ENCODE measurements at places on chromosomes 1 and 21.

- no peak for DNase-seq
Observed at GRCh38 chr1:2645776-2646175, 13.0 kb upstream of the MMEL1 start.

DNA sequence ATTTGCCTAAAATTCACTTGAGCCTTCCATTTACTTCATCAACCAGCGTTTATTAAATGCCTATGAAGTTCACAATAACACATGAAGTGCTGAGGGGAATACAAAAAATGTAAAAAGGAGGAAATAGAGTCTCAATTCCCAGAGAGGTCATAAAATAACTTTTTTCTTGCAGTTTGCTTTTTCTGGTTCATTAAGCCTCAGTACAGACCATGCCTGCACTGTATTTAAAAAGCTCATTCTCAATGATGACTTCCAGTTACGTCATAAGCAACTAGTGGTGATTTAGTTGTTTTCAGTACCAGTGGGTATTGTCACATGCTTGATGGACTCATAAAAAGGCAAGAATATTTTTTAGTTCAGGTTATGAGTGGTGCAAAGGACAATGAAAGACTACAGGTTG lies 160.1 kb upstream of the UBE2U start:
- DNase-seq, result no peak

GRCh38 chr1:27136998-27137542 lies 17.9 kb downstream of the SLC9A1 start:
- peak; percentile 71 for DNase-seq

DNA sequence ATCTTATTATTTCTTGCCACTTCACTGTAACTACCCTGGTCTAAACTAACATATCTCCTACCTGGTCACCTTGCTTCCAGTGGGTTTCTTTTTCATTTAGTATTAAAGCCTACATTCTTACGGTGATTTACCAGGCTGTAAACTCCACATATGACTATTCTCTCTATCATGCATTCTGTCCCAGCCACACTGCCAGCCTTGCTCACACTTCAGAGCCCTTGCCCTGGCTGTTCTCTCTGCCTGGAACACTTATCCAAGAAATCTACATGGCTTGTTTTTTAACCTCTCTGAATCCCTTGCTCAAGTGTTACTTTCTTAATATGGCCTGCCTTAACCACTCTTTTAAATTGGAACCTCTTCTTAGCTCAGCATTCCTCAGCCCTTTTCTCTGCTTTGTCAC lies 212.7 kb downstream of the GPR52 start:
- no peak for DNase-seq

DNA sequence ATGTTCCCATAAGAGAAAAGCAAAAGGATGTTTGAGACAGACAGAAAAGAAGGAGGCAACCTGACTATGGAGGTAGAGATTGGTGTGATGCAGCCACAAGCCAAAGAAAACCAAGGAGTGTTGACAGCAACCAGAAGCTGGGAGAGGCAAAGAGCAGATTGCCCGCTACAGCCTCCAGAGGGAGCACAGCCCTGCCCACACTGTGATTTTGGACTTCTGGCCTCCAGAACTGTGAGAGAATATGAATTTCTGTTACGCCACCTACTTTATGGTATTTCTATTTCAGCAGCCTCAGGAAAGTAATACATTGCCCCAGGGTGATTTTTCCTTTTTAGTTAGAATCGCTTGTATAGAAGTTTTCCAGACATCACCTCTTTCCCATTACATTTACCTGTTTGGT lies 28.4 kb downstream of the SLAMF6 start:
- no peak for DNase-seq

DNA sequence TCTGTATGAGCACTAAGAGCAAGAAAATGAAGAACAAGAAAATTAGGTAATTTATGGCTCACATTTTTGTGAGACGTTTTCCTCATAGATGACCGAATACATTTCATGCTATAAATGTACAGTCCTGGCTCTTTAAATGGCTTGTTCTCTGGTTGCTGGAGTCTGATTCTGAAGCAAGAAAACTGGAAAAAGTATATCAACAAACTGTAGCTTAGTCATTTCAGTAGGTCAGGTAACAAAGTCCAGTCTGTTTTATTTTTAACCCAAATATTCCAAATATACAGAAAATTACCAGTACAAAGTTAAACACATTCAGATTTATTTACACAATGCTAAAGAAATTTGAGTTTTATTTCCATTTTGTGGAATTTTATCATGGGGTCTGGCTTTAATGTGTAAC lies 2.5 kb upstream of the MYBPHL start:
- no peak for DNase-seq

DNA sequence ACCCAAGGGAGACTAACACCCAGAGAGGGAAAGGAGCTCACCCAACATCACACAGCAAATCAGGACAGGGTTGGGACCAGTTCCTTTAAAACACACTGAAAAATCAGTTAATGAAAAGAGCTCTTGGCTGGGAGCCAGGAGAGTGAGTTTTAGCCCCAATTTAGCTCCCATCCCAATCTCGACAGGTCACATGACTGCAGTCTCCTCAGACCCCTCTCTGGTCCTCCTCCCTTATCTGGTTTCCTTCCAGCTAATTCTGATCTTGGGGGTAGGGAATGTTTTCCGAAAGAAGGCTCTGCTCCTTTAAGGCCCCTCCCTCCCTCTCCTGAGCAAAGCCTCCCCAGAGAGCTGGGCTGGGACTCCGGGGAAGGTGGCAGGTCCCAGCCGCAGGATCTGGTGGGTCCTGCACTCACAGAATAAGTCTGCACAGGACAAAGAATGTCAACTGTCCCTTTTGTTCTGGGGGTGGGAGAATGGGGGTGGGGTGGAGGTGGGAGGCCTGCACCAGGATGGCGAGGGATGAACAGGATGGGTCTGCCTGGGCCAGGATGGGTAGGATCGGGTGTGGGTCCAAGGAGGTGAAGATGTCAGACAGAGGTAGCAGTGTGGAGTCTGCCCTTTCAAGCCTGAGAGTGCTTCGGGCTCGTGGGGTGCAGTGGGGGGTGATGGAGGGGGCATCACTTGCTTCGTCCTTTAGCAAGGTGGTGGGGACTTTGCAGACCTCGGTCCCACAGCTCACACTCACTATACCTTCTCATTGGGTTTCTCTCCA lies 57.3 kb upstream of the SSBP3 start:
- DNase-seq, result no peak

DNA sequence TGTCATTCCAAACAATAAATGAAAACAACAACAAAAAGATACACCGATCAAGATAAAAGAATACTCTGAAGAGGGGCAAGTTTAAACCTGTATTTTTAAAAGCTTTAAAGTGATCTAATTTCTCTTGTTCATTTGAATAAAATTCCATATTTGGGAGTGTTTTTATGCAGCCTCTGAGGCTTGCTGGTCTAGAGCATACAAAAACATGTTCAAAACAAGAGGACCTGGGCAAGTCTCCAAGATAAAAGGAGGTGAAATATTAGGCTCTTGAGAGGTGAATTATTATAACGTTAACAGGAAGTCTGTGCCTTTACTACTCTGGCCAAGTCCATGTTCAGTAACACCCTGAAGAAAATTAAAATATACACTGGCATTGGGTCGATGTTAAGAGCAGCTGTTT lies 20.1 kb downstream of the URB1 start:
- DNase-seq, result no peak

DNA sequence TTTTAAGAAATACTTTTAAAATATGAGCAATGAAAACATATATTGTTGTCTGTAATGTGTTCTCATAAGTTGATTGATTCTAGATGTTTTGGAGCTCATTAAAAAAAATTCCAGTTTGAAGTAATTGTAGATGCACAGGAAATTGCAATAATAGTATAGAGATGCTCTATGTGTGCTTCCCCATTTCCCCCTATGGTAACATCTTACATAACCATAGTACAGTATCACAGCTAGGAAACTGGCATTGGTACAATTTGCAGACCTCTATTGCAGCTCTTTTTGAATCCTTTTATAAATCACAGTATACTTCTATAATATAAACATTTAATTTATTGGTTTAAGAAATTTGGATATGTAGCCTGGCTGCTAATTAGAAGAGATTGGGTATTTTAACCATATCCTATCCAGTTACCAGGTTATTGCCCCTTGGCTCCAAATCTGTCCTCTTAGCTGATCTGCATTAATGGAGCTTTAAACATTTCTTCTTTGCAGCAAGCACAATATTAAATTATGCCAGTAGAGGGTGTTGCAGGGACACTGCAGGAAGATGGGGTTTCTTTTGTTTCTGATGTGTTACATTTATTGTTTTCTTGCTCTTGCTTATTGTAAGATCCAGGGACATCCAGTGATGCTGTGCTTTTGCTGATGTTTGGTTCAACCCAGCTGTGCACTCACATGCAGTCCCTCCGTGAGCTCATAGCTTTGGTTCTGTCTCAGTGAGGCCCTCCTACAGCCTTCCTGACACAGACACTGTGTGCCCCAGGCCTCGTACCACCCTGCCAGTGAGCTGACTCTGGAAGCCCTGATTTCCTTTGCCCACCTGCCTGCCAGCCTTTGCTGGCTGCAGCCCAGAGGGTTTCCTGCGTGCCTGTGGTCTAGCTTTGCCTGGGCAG lies 103.3 kb downstream of the RABGAP1L start:
- DNase-seq, result no peak

- DNase-seq, result no peak
Observed at GRCh38 chr1:26025060-26025459, 3.5 kb downstream of the EXTL1 start.

- no peak for DNase-seq
Observed at GRCh38 chr1:63827411-63828321, 53.8 kb downstream of the ROR1 start.

DNA sequence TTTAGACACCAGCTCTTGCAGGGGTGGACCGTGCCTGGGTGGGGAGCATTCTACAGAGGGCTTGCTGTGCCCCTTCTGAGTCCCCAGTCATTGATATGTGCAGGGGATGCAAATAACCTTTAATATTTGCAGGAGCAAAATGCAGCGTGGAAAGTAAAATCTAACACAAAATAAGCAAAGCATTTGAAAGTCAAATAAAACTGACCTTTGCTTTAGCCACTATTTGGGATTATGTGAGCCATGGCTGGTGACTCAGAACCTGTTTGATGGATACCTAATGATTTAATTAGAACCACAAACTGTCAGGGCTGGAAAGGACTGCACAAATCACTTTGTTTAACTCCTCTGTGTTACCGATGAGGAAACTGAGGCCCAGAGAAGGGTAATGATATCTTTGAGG lies 377.5 kb downstream of the HHAT start:
- no peak for DNase-seq

GRCh38 chr1:228457017-228457395 lies 30.2 kb upstream of the RNF187 start:
- DNase-seq, result no peak

GRCh38 chr1:229368347-229368746 lies 25.5 kb upstream of the CCSAP start:
- DNase-seq, result no peak

GRCh38 chr1:64388336-64388735 lies 81.6 kb upstream of the CACHD1 start:
- no peak for DNase-seq

- no peak for DNase-seq
Observed at GRCh38 chr1:51265618-51266017, 29.5 kb downstream of the RNF11 start.

- no peak for DNase-seq
Observed at GRCh38 chr1:61397935-61398334, 315.6 kb downstream of the NFIA start.

GRCh38 chr1:62040450-62040849 lies 154.2 kb upstream of the L1TD1 start:
- DNase-seq, result no peak

- no peak for DNase-seq
Observed at GRCh38 chr1:72227667-72228066, 54.7 kb downstream of the NEGR1 start.

DNA sequence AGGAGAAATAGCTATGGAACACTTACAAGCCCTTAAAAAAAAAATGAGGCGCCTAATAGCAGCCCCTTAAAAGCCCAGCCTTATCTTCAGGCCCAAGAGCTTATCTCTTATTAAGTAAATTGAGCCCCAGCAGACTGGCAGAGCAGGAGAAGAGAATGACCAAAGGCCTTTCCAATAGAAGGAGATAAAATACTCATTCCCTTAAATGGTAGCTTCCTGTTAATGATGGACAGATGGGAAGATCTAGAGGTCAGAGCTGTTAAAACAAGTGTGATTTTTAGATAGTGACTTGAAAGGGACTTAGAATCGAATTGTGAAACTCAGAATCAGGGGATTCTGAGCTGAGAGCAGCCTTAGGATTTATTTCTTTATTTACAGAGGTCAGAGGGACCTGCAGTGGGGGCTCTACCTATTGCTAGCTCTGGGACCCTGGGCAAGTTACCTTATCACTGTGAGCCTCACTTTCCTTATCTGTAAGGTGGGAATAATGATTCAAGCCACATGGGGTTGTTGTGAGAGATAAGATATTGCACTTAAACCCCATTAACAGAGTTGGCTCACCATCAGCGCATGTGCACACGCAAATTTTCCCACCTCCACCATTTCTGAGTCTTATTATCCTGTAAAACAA lies 101.3 kb upstream of the C8B start:
- no peak for DNase-seq

GRCh38 chr1:111825217-111825616 lies 69.5 kb downstream of the DDX20 start:
- DNase-seq, result no peak

- DNase-seq, result no peak
Observed at GRCh38 chr21:36415375-36415774, 30.2 kb downstream of the CHAF1B start.

GRCh38 chr1:109650609-109651008 lies 5.3 kb upstream of the GSTM4 start:
- no peak for DNase-seq

GRCh38 chr1:160580221-160580812 lies 1.0 kb upstream of the CD84 start:
- DNase-seq, result no peak

- DNase-seq, result no peak
Observed at GRCh38 chr1:40820251-40820797, 36.7 kb downstream of the KCNQ4 start.

DNA sequence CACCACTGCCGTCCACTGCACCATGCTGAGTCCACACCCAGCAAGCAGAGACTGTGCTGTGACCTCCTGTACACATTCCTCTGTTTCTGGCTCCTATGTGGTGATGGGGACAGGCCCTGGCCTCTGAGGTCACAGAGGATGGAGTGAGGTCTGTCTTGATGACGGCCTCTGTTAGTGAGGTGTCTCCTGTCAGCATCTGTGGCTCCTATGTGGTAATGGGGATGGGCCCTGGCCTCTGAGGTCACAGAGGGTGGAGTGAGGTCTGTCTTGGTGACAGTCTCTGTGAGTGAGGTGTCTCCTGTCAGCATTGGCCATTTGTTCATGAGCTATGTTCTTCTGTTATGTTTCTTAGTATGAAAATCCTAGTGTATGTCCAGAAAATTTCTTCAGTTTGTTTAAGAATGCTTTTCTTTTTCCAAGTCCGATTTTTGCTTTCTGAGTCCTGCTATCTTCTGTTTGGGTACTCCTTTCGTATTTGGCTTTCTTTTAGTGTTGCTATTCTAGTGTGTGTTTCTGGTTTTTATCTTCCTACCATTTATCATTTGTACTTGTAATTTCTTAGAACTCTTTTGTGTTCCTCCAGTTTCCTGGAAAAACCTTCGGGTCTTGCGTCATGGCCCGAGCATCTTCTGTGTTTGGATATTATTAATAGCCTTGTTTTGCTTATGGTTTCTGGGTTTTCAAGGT lies 13.4 kb downstream of the SNAP47 start:
- no peak for DNase-seq

GRCh38 chr1:59089036-59089798 lies 207.7 kb upstream of the FGGY start:
- DNase-seq, result no peak
